ENCODE measurements at places on chromosomes 13 and 19.

DNA sequence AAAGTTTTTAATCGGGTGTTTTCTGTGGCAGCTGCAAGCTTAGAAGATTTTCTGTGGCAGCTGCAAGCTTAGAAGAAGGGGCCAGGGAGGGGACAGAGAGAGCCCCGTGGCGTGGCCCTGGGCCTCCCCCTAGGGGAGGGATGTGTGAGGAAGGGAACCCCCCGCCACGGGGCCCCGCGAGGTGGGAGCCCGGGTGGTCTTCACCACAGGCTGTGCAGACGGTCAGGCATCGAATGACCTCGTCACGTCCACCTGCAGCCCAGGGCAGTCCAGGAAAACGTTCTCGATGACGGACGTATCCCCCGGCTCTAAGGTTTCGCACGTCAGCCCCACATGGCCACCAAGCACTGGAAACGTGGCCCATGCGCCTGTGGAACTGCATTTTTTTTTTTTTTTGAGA lies 8.6 kb downstream of the POLR2E start:
- DNase-seq, result no peak

DNA sequence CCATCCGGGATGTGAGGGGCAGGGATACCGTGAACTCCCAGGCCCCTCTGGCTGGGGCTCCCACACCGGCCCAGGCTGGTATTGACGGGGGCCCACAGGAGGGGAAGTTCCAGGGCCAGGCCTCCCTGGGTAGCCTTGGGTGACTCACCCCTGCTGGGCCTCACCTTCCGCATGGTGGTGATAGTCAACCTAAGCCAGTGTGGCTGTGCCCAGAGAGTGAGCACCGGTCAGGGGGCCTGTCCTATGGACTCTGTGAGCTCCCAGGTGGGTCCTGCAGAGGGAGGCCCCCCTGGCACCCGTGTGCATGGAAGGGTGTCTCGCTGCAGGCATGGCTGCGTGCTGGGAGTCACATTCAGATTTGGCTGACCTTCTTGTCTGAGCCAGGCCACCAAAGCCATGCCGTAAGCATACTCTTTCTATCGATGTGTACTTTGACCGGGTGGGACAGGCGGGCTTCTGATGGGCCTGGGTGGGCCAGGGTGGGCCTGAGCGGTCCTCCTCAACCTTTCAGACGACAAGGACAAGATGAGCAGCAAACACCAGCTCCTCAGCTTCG lies 27.6 kb downstream of the DHX34 start:
- no peak for DNase-seq

- DNase-seq, result no peak
These were observed 39.1 kb upstream of the MTIF3 start for GRCh38 chr13:27489456-27489855.

GRCh38 chr13:20686167-20686566 lies 17.3 kb upstream of the IL17D start:
- DNase-seq, result no peak

GRCh38 chr13:94613051-94613450 lies 11.4 kb downstream of the GPR180 start:
- no peak for DNase-seq

- DNase-seq, result no peak
These were observed 37.2 kb downstream of the METTL21C start for GRCh38 chr13:102657630-102658029.

DNA sequence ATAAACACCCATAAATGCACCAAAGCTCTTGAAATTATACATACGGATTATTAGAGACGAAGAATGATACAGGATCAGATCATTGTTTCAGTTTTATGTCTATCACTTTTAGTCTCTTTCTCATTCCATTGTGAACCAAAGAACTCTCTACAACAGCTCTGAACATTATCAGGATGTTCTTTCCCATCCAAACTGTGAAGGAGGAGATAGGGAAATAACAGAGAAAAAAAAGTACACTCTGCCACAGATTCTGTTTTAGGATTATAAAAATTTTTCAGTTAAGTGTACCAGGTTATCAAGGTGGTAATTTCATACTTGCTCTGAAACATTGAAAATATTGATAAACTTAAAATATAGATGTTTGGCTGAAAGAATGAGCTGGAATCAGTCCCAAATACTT lies 270.9 kb downstream of the MZT1 start:
- DNase-seq, result no peak

DNA sequence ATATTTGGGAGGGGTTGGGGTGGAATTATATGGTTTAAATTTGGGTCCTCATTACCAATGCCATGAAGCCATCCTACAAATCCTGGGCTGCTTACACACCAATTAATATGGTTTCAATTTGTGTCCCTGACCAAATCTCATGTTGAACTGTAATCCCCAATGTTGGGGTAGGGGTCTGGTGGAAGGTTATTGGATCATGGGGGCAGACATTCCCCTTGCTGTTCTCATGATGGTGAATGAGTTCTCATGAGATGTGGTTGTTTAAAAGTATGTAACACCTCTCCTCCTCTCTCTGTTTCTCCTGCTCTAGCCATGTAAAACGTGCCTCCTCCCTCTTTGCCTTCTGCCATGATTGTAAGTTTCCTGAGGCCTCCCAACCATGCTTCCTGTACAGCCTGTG lies 46.6 kb upstream of the FAM124A start:
- DNase-seq, result no peak

- no peak for DNase-seq
These were observed 500.9 kb upstream of the HTR2A start for GRCh38 chr13:47397739-47398138.

GRCh38 chr19:54959840-54960239 lies 6.3 kb upstream of the NLRP2 start:
- no peak for DNase-seq

DNA sequence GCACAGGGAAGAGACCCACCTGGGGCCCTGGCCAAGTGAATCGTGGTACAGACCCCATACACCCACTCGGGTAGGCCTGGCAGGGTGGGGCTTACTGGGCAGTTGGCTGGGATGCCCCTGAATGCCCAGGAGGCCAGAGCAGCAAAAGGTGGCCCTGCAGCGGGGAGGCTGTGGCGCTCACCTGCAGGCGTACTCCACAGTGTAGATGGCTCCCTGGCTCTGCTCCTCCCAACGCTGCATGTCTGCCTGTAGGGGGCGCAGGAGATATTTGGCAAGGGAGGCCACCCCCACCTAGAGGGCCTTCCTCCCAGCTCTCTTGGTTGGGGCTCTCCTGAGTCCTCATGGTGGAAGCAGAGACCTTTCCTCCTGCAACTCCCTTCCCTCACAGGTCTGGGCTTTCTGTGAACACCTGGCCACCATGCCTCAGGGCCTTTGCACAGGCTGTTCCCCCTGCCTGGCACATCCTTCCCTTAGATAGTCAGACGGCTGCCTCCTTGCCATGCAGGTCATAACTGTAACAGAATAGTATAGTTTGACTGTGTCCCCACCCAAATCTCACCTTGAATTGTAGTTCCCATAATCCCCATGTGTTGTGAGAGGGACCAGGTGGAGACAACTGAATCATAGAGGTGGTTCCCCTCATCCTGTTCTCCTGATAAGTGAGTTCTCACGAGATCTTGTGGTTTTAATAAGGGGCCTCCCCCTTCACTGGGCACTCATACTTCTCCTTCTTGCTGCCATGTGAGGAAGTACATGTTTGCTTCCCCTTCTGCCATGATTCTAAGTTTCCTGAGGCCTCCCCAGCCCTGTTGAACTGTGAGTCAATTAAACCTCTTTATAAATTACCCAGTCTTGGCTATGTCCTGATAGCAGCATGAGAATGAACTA lies 5.9 kb downstream of the BORCS8 start:
- no peak for DNase-seq

GRCh38 chr13:72457151-72457550 lies 270.3 kb downstream of the MZT1 start:
- no peak for DNase-seq

- peak; percentile 87 for DNase-seq
These were observed 19.0 kb upstream of the ISYNA1 start for GRCh38 chr19:18456974-18457373.

DNA sequence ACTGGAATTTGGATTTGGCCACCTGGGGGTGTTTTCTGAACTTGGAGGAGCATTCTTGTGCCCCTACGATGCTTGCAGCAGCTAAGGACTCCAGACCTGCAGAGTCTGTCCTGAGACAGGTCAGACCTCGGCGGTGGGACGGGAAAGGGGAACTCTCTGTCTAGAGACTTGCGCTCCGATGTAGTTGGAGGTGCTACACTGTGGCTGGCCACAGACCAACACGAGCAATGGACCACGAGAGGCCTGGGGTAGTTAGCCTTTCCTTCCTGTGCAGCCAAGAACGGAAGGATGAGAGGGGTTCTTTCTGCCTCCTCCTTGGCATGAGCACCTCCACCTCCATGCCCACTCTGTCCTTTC lies 5.9 kb upstream of the GRAMD1A start:
- no peak for DNase-seq

DNA sequence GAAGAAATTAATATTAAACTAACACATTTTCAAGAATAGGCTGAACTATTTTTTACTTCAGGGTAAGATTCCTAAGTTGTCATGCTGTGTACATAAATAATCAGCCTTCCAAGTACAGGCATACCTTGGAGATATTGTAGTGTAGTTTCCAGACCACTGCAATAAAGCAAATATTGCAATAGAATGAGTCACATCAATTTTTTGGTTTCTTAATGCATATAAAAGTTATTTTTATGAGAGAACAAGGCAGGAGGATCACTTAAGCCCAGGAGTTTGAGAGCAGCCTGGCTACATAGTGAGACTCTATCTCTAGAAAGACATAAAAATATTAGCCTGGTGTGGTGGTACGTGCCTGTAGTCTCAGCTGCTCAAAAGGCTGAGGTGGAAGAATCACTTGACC lies 511.5 kb downstream of the UQCRFS1 start:
- no peak for DNase-seq

DNA sequence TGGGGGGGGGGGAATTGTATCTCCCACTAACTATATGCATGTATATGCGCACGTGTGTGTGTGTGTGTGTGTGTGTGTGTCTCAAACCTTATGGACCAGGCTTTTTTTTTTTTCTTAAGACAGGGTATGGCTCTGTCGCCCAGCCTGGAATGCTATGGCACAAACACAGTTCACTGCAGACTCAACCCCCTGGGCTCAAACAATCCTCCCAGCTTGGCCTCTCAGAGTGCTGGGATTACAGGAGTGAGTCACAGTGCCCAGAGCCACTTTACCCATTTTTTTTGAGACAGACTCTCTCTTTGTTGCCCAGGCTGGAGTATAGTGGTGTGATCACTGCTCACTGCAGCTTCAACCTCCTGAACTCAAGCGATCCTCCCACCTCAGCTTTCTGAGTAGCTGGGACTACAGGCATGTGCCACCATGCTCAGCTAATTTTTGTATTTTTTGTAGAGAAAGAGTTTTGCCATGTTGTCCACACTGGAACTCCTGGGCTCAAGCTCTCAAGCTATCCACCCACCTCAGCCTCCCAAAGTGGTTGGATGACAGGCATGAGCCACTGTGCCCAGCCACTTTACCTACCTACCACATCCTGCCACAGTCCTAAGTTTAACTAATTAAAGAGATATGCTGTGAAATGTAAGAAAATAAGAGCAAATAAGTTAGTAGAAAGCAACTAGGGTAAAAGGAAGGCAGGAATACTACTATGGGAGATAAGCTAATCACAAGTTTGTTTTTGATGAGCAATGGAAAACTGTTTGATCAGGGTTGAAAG lies 2.4 kb downstream of the ZMYM5 start:
- no peak for DNase-seq
